ENCODE measurements at places on chromosomes 1 and 21.

- no peak for DNase-seq
Measured at GRCh38 chr1:37562984-37563383, 6.2 kb downstream of the DNALI1 start.

DNA sequence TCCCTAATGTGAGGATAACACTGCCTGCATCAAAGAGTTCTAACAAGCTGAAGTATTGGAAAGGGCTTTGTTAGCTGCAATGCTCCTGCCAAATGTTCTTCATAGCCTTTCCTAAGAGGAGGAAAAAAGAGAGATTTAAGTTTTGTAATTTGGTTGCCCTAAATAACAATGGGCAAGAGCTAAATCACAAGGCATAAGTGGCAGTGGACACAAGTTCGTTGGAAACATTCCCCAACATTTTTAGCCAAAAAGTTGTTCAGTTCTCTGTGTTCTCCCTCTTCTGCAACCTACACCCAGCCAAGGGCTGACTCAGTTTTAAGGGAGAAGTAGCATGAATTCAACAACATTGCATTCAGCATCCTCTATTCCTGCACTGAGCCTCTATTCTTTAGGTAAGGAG, 2.6 kb upstream of the UQCRHL start:
- no peak for DNase-seq

DNA sequence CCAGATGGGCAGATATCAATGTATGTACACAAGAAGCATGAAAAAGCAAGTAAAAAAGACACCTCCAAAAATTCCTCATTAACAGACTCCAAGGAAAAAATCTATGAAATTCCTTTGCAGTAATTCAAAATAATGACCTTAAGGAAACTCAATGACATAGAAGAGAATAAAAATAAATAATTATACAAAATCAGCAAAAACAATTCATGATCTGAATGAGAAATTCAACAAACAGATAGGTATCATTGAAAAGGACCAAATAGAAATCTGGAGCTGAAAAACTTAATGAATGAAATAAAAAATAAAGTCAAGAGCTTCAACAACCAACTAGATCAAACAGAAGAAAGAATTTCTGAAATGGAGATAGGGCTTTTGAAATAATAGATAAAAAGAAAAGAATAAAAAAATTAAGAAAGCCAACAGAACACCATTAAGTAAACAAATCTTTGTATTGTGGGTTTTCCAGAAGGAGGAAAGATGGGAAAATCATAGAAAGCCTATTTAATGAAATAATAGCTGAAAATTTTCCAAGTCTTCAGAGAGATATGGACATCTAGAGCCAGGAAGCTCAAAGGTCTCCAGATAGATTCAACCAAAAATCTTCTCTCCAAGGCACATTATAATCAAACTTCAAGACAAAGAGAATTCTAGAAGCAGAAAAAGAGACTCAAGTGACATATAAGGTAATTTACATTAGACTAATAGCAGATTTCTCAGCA, 52.0 kb upstream of the KCNK1 start:
- no peak for DNase-seq

DNA sequence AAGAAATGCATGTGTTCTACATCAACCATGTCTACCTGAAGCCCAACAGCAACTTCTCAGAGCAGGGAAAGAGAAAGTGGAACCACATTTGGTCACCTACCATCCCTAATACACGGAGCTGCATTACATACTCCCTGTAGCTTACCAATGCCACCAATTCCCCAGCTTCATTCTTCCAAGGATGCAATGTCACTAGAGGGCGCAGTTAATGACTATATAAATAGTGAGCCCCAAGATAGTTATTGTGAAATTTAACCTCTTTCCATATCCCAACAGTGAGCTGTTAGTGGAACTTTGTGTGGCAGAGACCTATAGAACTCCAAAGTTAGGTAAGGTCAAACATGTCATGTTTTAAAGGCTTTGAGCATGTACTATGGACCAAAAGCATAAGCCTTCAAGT, 618.3 kb downstream of the SMYD3 start:
- DNase-seq, result peak; percentile 75

GRCh38 chr1:117838911-117839310, 90.5 kb downstream of the GDAP2 start:
- peak; percentile 95 for DNase-seq

DNA sequence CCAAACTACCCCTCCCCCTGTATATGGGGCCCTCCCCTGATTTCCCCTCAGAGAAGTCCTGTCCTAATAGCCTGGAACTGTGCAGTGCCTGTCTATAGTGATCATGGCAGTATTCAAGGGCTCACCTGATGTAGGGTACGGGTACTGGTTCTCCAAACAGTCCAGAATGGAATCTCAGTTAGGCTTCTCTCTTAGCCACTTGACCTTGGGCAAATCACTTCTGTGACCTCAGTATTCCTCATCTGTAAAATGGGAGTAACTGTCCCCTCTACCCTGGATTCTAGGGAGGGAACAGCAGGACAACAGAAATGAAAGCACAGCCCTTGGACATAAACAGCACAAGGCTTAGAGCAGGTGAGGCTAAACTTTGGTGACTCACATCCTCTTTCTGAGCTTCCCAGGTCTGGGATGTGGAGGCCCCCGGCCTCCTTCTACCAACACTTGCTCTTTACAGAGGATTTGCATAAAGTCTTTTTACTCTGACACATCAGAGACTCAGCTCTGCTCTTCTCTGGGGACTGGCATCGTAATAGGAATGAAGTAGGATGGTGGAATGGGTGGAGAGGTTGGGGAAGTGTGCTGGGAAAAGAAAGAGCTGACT, 20.0 kb upstream of the PDZK1IP1 start:
- peak; percentile 22 for DNase-seq

GRCh38 chr1:9239622-9240401, 5.2 kb downstream of the H6PD start:
- DNase-seq, result peak; percentile 74

DNA sequence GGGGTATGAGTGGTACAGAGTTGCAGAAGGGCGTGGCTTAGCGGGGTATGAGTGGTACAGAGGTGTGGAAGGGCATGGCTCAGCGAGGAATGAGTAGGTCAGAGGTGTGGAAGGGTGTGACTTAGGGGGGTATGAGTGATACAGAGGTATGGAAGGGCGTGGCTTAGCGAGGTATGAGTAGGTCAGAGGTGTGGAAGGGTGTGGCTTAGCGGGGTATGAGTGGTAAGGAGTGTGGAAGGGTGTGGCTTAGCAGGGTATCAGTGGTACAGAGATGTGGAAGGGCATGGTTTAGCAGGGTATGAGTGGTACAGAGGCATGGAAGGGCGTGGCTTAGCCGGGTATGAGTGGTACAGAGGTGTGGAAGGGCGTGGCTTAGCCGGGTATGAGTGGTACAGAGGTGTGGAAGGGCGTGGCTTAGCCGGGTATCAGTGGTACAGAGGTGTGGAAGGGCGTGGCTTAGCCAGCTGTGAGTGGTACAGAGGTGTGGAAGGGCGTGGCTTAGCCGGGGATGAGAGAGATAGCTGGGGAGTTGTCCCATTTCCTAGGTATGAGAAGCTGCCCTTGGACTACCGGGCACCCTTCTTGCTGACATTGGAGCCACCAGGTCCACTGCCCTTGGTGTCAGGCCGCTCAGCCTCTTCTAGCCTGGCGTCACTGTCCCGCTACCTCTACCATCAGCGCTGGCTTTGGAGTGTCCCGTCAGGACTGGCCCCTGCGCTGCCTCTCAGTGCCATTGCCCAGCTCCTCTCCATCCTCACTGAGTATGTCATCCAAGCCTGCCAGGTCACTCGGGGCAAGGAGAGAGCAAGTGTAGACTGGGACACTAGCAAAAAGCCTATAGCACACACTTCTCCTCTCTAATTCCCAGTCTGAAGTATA, 29.8 kb downstream of the HYI start:
- DNase-seq, result peak; percentile 17

DNA sequence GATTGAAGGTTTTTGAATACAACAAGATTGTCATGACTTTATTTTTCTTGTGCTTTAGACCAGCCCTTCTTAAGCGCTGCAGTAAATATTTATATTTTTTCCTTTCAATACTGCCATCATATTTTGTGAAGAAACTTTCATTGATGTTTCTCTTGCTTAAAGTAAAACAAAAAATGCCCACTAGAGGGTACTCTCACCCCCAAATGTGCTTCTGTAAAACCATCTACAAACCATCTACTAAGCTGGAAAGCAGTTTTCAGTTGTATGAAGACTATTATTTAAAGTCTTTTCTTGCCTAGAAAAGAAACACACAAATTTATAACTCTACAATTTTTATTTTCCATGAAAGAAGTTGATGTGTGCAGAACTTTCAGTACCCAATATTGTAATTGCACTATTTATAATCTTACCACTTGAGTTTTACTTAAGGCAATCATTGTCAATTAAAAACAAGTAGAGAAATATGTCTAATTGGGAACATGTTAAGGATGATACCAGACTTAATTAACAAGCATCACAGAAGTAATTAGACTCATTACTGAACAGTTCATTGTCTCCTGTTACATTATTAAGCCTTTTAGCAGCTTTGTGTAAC, 10.7 kb downstream of the LEPR start:
- DNase-seq, result peak; percentile 71

DNA sequence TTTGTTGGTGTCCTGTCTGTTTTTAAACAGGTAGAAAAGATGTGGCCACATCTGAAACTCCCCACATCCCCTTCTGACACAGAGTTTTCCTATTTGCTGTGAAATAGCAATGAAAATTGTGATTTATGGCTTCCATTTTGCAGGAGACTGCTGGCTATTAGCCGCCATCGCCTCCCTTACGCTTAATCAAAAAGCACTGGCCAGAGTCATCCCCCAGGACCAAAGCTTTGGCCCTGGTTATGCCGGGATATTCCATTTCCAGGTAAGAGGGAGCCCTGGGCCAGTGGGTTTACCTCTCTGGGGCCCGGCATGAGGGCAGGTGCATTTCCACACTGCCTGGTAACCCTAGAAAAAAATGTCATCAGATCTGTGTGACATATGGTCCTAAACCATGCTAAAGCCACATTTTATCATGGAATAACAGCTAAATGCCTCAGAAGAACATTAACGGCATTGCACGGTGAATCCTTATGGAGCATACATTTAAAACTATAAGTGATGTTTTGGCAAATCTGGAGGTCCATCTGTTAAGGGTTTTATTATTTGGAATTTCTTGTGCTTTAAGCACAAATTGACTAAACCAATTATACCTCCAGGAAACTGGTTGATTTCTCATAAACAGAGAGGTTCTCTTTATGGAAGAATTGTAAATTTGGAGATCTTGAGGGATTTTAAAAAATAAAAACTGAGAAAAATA, 12.3 kb downstream of the CAPN9 start:
- no peak for DNase-seq

GRCh38 chr1:160956966-160957365, 2.4 kb upstream of the ITLN2 start:
- no peak for DNase-seq

GRCh38 chr1:35285771-35286606, 17.5 kb downstream of the ZMYM4 start:
- no peak for DNase-seq

DNA sequence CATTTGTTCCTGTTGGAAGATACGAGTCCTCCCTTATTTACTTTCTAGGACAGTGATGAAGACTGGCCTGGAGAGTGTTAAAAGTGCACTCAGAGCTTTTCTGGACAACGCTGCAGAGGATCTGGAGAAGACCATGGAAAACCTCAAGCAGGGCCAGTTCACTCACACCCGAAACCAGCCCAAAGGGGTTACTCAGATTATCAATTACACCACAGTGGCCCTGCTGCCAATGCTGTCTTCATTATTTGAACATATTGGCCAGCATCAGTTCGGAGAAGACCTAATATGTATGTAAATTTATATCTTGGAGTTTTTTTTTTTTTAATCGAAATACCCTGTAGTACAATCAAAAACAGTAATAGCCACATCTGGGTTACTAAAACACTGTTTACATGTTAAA, 190.5 kb downstream of the ZP4 start:
- DNase-seq, result no peak

- DNase-seq, result peak; percentile 84
Measured at GRCh38 chr1:39196244-39197215, 8.0 kb upstream of the MACF1 start.

DNA sequence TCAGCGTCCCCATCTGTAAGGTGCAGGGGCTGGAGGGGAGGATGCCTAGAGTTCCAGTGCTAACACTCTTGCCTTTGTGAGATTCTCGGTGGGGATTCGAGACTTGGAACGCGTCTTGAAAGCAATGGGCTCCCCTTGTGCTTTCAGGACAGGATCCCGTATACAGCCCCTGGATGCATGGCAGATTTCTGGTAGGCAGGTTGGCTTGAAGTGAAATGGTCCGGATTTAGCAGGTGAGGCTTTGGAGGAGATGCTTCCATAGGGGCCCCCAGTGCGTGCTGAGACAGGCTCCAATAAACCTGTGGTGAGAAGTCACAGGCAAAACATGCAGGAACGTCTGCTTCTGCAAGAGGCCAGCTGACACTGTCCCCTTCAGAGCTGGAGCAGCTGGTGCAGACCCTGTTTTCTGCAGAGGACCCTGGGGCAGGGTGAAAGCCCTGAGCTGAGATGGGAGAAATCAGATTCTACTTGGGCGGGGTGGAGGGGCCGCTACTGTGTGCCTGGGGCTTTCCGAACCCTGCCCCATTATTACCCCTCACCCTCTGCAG, 270.4 kb downstream of the PTPRU start:
- no peak for DNase-seq

DNA sequence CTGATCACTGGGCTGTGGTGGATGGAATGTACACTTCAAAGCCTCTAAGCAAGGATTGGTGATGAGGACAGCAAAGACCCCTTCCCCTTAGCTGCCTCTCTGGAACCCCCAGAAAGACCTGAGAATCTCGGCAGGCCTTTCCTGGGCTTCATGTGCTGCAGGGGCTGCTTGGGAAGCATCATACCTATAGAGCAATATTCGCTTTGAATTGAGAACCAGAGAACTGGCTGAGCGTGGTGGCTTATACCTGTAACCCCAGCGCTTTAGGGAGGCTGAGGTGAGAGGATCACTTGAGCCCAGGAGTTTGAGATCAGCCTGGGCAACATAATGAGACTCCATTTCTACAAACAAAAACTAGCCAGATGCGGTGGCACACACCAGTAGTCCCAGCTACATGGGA, 22.0 kb downstream of the CSF1 start:
- DNase-seq, result no peak

DNA sequence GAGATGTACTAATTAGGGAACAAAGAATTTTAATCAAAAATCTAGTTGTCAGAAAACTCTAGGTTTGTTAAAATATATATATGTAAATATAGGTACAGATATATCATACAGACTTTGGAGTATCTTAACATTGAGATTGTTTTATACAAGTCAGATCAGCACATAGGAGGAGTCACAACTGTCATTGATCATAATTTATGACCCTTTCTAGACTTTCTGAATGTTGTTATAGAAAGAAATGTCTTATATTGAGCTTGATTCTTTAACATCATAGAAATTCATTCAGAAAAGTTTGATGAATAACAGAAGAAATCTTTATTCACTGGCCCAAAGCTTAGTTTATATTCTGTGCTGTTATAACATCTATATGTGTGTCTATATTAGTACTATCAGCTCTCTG, 185.8 kb downstream of the SDCCAG8 start:
- no peak for DNase-seq

DNA sequence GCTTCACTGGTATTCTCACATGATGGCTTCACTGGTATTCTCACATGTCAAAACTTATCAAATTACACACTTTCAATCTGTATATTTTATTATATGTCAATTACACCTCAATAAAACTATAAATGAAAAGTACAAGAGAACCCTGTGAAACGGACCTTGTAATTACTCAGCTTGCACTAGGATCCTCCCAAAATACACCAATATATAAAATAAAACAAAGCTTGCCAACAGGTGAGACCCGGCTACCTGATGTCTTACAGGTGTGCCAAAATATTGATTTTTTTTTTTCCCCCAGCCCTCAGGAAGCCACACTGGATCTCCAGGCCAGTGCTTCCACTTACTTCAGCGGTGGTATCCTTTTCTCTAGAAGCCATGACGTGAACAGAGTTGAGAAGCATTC, 22.9 kb downstream of the PIK3C2B start:
- DNase-seq, result no peak

- no peak for DNase-seq
Measured at GRCh38 chr1:147611586-147611985, 58.7 kb downstream of the ACP6 start.
